ENCODE measurements at places on chromosomes 12 and 14.
A peak's percentile ranks its signal among the peaks of the same experiment; 100 is the strongest.

DNA sequence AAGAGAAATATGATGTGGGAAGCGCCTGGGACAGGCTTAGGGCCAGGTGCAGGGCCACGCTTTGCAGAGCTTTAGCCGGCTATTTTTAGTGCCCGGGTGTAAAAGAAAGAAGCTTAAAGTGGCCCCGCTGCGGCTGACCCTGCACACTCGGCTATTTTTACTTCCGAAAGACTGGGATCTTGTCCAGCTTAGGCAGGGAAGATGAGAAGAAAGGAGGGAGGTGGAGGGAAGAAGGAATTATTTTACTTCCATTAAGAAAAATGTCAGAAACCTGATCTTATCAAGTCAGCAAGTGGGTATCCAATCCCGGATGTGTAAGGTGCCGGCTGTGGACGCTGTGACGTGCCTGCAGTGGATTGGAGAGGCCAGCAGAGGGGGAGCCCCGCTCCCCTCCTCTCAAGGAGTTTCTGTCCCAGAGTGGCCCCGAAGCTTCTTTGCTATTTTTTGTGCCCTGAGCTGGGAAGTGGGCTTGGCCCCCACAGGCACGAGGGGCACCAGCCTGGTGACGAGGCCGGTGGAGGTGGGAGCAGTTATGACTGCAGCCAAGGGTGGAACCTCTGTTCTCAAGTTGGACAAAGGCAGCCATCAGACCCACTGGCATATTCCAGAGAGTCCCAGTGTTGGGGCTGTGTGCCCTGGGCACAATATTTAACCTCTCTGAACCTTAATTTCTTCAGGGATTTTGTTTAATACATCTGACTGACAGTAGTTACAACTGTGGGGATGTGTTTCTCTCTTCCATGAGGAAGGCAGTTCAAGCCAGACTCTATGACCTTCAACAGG lies 97.7 kb downstream of the ESRRB start:
- no peak for DNase-seq

DNA sequence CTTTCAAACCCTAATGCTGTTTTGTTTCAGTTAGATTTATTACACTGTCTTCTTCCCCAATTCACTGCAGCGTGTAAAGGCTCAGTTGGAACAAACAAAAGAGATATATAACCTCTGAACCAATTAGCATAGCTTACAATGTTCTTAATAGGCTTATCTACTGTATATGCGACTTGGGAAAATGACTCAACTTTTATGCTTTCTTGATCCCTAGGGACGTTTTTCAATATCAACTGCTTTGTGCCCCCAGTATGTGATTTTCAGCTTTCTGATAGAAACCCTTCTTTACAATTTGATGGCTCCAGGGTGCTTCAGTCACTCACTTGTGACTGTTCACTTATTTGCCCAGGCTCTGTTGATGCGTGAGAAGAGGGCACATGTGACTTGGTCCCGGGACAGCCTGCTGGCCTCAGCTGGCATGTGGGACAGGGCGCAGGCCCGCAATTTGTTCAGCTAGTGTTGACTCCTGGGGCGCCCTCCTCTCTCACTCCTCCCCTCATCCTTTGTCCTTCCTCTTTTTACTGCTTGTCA lies 107.1 kb downstream of the TMTC2 start:
- no peak for DNase-seq

DNA sequence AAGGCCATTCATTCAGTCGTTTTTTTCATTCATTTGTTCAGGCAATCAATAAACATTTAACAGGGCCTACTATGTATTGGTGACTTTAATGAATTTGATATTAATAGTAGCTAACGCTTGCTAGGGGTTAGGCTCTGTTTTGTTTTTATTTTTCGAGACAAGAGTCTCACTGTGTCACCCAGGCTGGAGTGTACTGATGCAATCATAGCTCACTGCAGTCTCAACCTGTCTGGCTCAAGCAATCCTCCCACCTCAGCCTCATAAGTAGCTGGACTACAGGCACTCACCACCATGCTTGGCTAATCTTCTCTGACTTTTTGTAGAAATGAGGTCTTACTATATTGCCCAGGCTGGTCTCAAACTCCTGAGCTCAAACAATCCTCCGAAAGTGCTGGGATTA lies 25.6 kb upstream of the MED13L start:
- DNase-seq: no peak

DNA sequence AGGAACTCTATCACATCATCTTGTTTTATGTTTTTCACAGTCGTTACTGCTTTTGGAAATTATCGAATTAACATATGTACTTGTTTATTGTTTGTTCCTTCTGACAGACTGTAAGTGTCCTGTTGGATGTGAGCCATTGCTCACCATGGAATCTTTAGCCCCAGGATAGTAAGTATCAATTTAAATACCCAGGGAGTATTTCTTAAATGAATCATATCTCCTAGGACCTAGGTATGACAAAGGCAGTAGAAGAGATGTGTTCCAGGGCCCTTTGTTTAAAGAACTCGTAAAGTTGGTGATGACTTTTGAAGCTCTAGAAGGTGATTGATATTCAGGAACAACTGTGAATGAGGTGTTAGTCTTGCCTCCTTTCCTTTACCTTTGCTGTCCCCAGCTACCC lies 30.3 kb upstream of the STRAP start:
- no peak for DNase-seq

DNA sequence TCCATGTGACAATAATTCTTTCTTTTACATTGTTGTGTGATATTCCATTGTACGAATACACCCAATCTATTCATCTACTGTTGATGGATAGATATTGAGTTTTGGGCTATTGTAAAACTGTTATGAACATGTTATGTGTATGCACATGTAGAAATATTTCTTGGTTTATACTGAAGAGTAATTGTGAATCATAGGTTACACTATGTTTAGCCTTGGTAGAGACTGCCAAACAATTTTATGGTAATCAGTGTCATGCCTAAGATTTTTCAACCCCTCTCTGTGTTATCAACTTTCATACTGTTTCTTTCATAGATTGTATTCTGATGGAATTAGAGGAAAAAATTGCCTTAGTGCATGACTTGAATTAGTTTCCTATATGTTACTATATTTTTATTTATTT lies 39.5 kb downstream of the FRMD6 start:
- no peak for DNase-seq

GRCh38 chr12:49924628-49925246 lies 21.0 kb upstream of the FAIM2 start:
- DNase-seq: no peak

GRCh38 chr14:58873228-58873953 lies 235.6 kb downstream of the DACT1 start:
- DNase-seq: no peak

DNA sequence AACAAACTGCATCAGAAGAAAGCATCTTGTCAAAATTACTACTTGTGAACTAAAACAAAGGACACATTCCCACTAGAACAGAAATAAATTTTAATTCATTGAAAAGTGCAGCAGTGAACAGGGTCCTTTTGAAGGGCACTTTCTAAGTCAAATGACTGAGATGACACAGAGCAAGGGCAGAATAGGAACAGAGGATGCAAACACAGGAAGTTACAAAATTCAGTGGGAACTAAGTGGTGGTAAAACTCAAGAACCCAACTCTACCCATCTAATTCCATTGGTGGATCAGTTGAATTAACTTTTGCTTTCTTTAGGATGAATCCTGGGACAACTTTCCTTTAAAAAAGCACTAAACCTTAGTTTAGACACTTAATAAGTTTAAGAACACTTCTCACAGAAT lies 45.8 kb downstream of the GNS start:
- DNase-seq: no peak

- no peak for DNase-seq
Observed at GRCh38 chr12:127516467-127516866, 750.5 kb upstream of the TMEM132C start.

- DNase-seq: no peak
Observed at GRCh38 chr14:54387328-54387727, 9.5 kb upstream of the CDKN3 start.

DNA sequence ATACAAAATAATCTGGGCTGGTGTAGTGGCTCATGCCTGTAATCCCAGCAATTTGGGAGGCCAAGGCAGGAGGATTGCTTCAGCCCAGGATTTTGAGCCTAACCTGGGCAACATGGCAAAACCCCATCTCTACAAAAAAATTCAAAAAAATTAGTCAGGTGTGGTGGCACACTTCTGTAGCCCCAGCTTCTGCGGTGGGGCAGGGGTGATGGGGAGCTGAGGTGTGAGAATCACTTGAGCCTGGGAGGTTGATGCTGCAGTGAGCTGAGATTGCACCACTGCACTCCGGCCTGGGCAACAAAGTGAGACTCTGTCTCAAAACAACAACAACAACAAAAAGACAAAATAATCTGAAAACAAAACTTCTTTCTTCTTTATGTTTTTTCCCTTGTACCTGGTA lies 66.0 kb downstream of the TC2N start:
- no peak for DNase-seq

- DNase-seq: no peak
Observed at GRCh38 chr12:9634969-9635754, 27.4 kb upstream of the KLRB1 start.

DNA sequence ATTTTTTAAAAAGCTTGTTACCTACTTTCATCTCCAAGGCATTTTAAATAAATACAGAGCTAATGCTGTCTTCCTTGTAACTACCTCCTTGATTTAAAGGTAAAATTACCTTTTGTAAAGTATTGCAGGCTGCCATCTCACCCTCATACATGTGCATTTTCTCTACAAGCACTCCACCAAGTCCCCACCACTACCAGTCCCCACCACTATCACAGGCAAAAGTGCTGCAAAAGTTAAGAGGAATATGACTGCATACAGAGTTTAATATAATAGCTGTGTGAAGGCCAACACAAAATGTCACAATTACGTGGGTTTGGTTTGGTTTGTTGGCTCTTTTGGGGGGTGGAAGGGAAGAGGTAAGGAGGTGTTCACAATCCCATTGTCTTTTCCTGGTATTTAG lies 9.6 kb downstream of the SIX1 start:
- DNase-seq: no peak

DNA sequence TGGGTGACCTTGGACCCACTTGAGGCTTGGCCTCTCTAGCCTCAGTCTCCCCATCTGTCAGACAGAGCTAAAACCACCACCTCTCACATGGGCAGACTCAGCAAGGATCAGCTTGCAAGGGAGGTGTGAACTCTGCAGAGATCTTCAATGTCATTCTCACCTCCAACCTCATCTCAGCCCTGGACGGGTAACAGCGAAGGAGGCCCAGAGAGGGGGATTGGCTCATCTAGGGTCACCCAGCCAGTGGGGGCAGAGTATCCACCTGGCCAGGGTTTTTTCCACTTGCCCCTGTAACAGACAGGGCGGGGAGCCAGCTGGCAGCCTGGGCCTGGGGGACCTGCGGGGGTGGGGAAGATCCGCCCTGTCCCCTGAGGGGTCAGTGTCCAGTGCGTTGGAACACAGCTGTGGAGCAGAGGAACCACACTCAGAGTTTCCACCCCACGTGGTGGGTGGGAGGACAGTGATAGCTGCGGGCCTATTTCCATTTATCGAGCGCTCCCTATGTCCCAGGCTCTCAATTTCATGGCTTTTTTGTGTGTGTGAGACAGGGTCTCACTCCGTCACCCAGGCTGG lies 27.4 kb downstream of the DTX1 start:
- no peak for DNase-seq

DNA sequence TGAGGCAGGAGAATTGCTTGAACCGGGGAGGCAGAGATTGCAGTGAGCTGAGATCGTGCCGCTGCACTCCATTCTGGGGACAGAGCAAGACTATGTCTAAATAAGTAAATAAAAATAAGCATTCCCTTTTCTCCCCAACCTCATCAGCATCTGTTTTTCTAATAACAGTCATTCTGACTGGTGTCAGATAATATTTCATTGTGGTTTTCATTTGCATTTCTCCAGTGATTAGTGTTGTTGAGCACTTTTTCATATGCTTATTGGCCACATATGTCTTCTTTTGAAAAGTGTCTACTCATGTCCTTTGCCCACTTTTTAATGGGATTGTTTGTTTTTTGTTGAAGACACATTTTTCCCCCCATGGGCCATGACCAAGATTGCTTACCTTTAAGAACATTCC lies 243.2 kb downstream of the ADAMTS20 start:
- no peak for DNase-seq

- no peak for DNase-seq
Observed at GRCh38 chr12:80059102-80059501, 40.2 kb upstream of the OTOGL start.

DNA sequence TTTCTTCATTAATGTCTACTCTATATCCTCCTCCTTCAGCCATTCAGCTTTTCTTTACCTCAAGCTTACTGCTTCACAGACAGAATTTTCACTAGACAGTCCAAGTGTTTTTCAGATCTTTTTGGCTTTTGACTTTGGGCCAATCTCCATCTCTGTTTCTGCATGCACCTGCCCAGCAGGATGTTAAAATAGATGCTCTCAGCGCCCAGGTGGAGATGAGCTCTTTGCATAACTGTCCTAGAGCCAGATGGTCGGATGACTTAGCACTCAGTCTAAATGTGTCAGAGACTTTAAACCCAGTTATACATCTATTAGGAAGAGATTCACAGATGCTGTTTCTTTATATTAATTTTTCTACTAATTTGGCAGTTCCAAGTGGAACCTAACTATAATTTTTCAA lies 80.3 kb upstream of the SSTR1 start:
- no peak for DNase-seq

GRCh38 chr12:127070515-127071157 lies 1196.3 kb upstream of the TMEM132C start:
- DNase-seq: no peak

GRCh38 chr12:13534645-13535398 lies 338.3 kb downstream of the EMP1 start:
- DNase-seq: peak; percentile 17

- DNase-seq: peak; percentile 51
Observed at GRCh38 chr12:68746572-68747180, 700 bp downstream of the SLC35E3 start.

GRCh38 chr12:97216848-97217247 lies 245.8 kb upstream of the RMST start:
- no peak for DNase-seq

DNA sequence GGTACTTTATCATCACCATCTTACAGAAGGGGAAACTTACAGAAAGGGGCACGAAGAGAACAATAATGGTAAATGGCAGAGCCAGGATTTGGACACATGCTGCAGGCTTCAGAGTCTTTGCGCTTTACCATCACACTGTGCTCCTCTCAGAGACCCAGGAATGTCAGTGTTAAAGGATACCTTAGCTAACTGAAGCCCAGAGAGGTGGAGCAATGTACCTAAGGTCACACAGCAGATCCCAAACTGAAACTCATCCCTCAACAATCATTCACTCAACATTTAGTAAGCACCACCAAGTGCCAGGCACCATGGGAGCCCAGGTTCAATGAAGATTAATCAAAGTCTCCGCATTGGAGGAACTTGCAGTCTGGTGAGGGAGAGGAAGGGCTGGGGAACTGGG lies 8.0 kb upstream of the KRT78 start:
- no peak for DNase-seq

GRCh38 chr12:128571906-128572810 lies 251.6 kb downstream of the SLC15A4 start:
- DNase-seq: no peak

- DNase-seq: no peak
Observed at GRCh38 chr14:72686832-72687231, 207.1 kb downstream of the DPF3 start.
